ENCODE measurements at places on chromosomes 6 and 20. TPM values are rescaled to one million over a fixed set of nuclear protein-coding genes. Genes with fewer than 3 reads are reported as not detected.
A peak's percentile ranks its signal among the peaks of the same experiment; 100 is the strongest.

DNA sequence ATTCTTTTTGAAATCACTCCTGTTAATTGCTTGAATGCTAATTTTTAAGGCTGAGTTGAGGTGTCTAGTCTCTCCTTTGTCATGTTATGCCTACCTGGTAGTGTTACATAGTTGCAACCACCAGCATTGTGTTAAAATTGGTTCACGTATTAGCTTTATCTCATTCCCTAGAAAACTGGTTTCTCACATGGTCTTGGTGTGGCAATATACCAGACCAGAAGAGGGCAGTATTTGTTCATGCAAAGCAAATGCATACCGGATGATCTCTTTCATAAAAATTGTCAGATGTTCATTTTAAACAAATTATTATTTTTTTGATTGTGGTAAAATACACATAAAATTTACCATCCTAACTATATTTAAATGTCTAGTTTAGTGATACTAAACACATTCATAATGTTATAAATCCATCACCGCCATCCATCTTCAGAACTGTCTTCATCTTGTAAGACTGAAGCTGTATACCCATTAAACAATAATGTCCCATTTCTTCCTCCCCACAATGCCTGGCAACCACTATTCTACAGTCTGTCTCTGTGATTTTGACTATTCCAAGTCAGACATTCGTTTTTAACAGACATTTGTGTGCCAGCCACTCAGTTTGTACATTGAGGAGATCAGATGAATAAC is 92.8 kb downstream of the ATRN start:
- H3K27me3 ChIP-seq = no peaks in the 10 kb centered on the region
- no peaks in the 10 kb centered on the region for H3K4me1 ChIP-seq
- no peak overlapping the region for H3K4me3 ChIP-seq
- H3K36me3 ChIP-seq = peaks cover 29% of the 10 kb centered on the region
- no peak for DNase-seq

GRCh38 chr20:14986026-14986655 is 648.7 kb upstream of the FLRT3 start:
- H3K36me3 ChIP-seq = no peaks in the 10 kb centered on the region
- no peak for DNase-seq
- peak overlapping the region; percentile 84 for H3K27ac ChIP-seq
- no peaks in the 10 kb centered on the region for H3K27me3 ChIP-seq

DNA sequence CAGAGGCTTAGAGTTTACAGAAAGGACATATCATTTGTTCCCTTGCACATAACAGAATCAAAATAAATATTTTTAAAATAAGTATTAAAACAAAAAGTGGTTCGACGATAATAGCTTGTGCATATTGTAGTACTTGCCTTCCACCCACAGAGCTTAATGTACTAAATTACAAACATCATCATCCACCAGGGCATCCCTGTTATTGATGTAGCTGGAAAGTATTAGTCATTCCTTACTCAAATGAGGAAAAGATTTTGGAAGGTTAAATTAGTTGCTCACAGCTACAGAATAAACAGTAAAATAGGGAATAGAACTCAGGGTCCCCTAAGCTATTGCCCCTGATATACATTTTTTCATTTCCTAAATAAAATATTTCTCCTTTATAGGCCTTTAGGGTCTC is 150.3 kb downstream of the PTPRK start:
- no peak overlapping the region for H3K27ac ChIP-seq
- no peaks in the 10 kb centered on the region for H3K36me3 ChIP-seq
- H3K4me3 ChIP-seq = no peak overlapping the region
- H3K4me1 ChIP-seq = no peaks in the 10 kb centered on the region
- no peaks in the 10 kb centered on the region for H3K27me3 ChIP-seq

- H3K27ac ChIP-seq = no peak overlapping the region
- H3K4me3 ChIP-seq = no peak overlapping the region
- H3K4me1 ChIP-seq = no peaks in the 10 kb centered on the region
- DNase-seq = peak; percentile 51
- no peaks in the 10 kb centered on the region for H3K27me3 ChIP-seq
These were observed 21.9 kb downstream of the ATRN start for GRCh38 chr20:3492669-3493068.

DNA sequence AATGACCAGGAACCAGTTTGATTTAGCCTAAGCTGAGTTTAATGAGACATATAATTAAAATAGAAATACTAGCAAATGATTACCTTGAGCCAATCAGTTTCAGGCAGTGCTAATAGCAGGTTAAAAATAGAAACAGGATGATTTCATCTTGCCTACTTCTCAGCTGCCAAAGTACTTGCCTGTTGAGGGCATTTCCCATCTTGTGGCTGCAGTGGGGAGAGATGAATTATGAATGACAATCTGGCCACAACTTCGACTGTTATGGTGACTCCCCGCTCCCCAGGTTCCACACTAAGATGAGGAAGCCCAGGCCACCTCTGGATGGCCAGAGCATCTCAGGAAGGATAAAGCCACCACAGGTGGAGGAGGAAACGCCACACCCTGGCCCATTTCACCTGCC is 31.3 kb downstream of the MBOAT1 start:
- DNase-seq = no peak
- H3K36me3 ChIP-seq = no peaks in the 10 kb centered on the region
- H3K27me3 ChIP-seq = no peaks in the 10 kb centered on the region
- peaks cover 8% of the 10 kb centered on the region for H3K4me1 ChIP-seq
- H3K27ac ChIP-seq = no peak overlapping the region

GRCh38 chr6:43695215-43695966 is 7.8 kb upstream of the MRPS18A start:
- no peaks in the 10 kb centered on the region for H3K27me3 ChIP-seq
- H3K4me1 ChIP-seq = peaks cover 28% of the 10 kb centered on the region
- H3K4me3 ChIP-seq = no peak overlapping the region
- no peaks in the 10 kb centered on the region for H3K36me3 ChIP-seq
- peak overlapping the region; percentile 61 for H3K27ac ChIP-seq

GRCh38 chr20:62030834-62031434 is 34.7 kb downstream of the TAF4 start:
- H3K27me3 ChIP-seq = no peaks in the 10 kb centered on the region
- H3K27ac ChIP-seq = no peak overlapping the region
- no peaks in the 10 kb centered on the region for H3K36me3 ChIP-seq

- H3K27ac ChIP-seq = no peak overlapping the region
- no peaks in the 10 kb centered on the region for H3K36me3 ChIP-seq
- no peak overlapping the region for H3K4me3 ChIP-seq
- H3K27me3 ChIP-seq = no peaks in the 10 kb centered on the region
- no peak for DNase-seq
These were observed 7.7 kb downstream of the RALY start for GRCh38 chr20:34001378-34001777.

GRCh38 chr6:41747256-41748101 is at the start of gene PGC:
Gene PGC (minus strand): TSS chr6:41747397. CDS start chr6:41747334, 63 bp downstream.
- H3K4me1 ChIP-seq = peaks cover 5% of the 10 kb centered on the region
- no peaks in the 10 kb centered on the region for H3K27me3 ChIP-seq
- peak; percentile 79 for DNase-seq
- H3K27ac ChIP-seq = peak within 1 kb of the TSS; percentile 74

GRCh38 chr6:68559070-68559469 is 76.0 kb upstream of the ADGRB3 start:
- no peak overlapping the region for H3K27ac ChIP-seq
- no peaks in the 10 kb centered on the region for H3K4me1 ChIP-seq
- H3K27me3 ChIP-seq = no peaks in the 10 kb centered on the region
- DNase-seq = no peak

DNA sequence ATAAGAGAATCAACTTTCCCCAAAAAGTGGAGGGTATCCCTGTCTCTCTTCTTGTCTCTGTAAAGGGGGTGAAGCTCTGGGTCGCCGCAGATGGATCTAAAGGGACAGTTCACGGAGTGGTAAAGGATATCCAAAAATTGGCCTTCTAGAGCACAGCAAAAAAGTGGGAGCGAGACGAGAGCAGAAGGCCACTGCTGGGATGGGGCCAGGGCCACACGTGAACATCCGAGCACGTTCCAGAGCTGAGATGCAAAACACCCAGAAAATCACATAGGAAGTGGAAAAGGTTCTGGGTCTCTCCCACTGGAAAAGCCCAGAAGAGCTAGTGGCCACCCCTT is 837 bp downstream of the TRAM2 start:
- no peaks in the 10 kb centered on the region for H3K27me3 ChIP-seq
- peaks cover 49% of the 10 kb centered on the region for H3K4me1 ChIP-seq
- DNase-seq = no peak
- H3K27ac ChIP-seq = peak overlapping the region; percentile 99
- H3K36me3 ChIP-seq = no peaks in the 10 kb centered on the region
- H3K4me3 ChIP-seq = peak overlapping the region; percentile 89

- peaks cover 21% of the 10 kb centered on the region for H3K4me1 ChIP-seq
- peak overlapping the region; percentile 33 for H3K4me3 ChIP-seq
- H3K27me3 ChIP-seq = no peaks in the 10 kb centered on the region
- no peaks in the 10 kb centered on the region for H3K36me3 ChIP-seq
These were observed 8.3 kb downstream of the CCM2L start for GRCh38 chr20:32018269-32019155.

- no peak overlapping the region for H3K4me3 ChIP-seq
- no peak overlapping the region for H3K27ac ChIP-seq
- H3K36me3 ChIP-seq = no peaks in the 10 kb centered on the region
- no peak for DNase-seq
These were observed 271.4 kb downstream of the EYA4 start for GRCh38 chr6:133512410-133513016.

Gene MAS1
- not detected for total RNA-seq

Gene DLK2
- not detected for total RNA-seq

Gene TGM3
- 0.46 TPM for total RNA-seq

Gene GPSM3
- total RNA-seq = 80.4 TPM

Gene ACTL10
- total RNA-seq = not detected

Gene TREM1
- 116 TPM for total RNA-seq

All from upper lobe of left lung (tissue), 6 donors.